Mucosa of descending colon (tissue), 3 donors: ENCODE measurements at places on chromosomes 5 and 9. TPM values are rescaled to one million over a fixed set of nuclear protein-coding genes. Genes with fewer than 3 reads are reported as not detected.

GRCh38 chr5:78650531-78650930, 2.0 kb upstream of the LHFPL2 start:
- DNase-seq: no peak

RAB3C gene
- 4.8 TPM for total RNA-seq

GRCh38 chr9:131642496-131643083, 97.3 kb downstream of the PRRT1B start:
- DNase-seq: no peak

SCGB3A2 gene
- total RNA-seq: not detected

GRCh38 chr9:77710965-77711648, 63.0 kb upstream of the GNA14 start:
- DNase-seq: no peak
